ENCODE measurements at places on chromosomes 4 and X.

DNA sequence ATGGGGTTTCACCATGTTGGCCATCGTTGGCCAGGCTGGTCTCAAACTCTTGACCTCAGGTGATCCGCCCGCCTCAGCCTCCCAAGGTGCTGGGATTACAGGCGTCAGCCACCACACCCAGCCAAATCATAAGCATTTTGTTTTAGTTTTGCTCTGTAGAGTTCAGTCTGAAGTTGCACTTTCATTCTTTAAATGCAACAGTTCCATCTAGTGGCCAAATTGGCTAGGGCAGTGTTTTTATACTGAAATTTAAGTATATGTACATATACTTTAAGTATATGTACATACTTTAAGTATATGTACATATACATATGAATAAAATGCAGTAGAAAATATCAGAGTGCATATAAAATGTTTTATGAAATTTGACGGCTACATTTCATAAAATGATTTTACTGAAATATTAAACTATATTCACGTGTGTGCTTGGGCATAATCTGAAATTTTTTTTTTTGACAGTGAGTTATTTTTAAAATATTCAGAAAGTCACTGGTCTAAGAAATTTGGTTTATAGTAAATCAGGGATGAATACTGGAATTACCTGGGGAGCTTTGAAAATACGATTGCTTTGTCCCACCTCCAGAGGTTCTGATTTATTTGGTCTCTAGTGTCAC is 145.5 kb downstream of the NWD2 start:
- DNase-seq: no peak

- no peak for DNase-seq
Observed at GRCh38 chrX:106612393-106612763, 600 bp downstream of the RADX start.

GRCh38 chr4:78704981-78705683 is 71.0 kb upstream of the BMP2K start:
- no peak for DNase-seq

DNA sequence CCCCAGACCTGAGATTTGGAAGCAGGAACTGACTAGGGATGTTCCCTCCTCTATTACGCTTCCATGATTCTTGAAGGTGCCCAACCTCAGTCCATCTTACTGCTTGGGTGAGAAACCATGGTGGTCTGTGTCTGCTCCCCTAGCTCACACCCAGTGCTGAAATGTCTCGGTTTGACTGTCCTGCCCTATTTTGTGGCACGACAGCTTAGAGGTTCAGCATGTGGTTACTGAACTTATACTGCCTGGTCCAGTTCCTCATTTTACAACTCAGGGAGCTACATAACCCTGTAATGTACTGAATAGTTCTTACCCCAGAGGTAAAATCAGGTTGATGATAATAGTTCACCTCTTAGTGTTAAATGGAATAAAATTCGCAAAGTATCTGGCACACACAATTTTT is 203.1 kb downstream of the RBM46 start:
- DNase-seq: no peak

DNA sequence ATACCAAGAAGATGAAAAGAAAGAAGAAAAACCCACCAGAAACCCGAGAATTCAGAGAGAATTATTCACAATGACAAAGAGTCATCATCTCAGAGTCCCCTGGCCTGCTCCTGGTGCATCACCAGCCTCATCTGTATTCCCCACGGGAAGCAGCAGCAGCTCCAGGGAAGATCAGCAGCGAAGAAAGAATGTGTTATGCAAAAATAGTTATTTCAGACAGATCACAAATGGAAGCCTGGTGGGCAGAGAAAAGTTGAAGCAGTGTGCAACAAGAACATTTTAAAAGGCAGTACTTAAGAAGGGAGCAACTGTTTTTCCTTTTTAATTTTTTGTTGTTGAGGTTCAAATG is 189.2 kb downstream of the PPP3CA start:
- DNase-seq: no peak

Data from mesothelial cell of epicardium (in vitro differentiated cells).